ENCODE measurements at places on chromosomes 3 and 15.

DNA sequence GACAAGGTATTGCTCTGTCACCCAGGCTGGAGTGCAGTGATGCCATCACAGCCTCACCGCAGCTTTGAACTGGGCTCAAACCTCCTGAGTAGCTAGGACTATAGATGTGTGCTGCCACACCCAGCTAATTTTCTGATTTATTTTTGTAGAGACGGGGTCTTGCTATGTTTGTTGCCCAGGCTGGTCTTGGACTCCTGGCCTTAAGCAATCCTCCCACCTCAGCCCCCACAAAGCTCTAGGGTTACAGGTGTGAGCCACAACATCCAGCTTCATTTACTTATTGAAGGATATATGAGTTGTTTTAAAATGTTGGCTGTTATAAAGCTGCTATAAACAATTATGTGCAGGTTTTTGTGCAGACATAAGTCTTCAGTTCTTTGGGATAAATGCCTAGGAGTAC lies 62.2 kb downstream of the SEC22A start:
- no peak for DNase-seq

DNA sequence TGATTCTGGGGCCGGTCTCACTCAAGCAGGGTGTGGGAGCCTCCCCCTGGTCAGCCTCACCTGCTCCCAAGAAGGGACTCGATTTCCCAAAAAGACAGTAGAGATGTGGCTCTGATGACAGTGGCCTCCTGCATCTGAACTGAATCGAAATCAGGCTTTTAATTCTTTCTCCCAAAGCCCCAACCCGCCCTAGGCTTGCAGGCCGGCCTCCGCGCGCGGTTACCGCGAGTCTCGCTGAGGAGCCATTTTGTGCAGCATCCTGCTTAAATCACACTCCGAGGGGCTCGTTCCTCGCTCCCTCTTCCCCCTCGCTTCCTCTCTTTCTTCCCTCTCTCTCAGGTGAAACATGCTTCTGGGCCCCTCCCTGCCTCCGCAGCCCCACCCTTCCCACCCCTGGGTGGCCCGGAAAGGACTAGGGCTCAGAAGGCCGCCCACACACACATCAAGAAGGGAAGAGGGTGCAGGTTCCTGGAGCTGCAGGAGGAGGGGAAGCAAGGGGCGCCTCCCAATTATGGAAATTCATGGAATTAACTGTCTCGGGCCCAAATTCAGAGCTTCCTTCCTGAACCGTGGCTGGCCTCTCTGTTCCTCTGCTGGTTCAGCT lies 30.9 kb upstream of the POLG start:
- no peak for DNase-seq

GRCh38 chr15:70643106-70643782 lies 120.1 kb downstream of the UACA start:
- DNase-seq: no peak

DNA sequence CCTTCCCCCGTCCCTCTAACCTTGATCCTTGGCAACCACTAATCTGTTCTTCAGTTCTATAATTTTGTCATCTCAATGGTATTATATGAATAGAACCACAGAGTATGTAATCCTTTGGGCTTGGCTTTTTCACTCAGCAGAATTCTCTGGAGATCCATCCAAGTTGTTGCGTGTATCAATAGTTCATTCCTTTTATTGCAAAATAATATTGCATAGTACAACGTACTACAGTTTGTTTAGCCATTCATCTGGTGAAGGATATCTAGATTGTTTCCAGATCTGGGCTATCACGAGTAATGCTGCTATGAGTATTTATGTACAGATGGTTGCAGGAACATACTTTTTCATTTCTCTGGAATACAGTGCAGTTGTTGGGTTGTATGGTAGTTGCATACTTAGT lies 76.2 kb downstream of the PLXNA1 start:
- no peak for DNase-seq

DNA sequence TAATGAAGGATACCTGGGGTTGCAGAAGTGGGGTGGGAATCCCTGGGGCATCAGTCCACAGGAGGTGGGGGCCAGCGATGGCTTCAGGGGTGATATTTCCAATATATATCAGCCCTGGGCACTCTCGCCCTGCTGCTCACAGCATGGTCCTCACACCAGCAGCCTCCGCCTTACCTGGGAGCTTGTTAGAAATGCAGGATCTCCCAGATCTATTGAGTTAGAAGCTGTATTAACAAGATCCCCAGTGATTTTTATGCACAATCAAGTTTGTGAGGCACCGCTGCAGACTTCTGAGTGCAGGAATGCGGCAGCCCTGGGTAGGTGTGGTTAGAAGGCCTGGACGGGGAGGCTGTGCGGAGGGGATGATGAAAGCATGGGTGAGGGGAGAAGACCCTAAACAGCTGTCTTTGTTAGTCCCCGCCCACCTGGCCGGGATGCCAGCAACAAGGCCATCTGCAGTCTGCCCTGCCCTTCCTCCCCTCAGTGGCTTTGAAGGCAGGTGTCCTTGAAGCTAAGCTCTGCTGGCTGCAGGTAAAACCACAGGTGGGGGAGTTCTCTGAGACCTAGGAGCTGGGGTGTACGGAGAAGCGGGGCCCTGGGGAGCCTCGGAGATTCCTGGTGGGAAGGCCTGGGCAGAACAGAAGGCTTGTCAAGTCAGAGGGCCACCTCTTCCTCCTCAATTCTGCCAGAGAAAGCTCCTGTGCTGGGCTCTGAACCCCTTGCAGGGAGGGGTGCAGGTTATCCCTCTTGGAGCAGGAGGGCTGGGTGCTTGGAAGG lies 11.4 kb downstream of the FAM107A start:
- DNase-seq: no peak

DNA sequence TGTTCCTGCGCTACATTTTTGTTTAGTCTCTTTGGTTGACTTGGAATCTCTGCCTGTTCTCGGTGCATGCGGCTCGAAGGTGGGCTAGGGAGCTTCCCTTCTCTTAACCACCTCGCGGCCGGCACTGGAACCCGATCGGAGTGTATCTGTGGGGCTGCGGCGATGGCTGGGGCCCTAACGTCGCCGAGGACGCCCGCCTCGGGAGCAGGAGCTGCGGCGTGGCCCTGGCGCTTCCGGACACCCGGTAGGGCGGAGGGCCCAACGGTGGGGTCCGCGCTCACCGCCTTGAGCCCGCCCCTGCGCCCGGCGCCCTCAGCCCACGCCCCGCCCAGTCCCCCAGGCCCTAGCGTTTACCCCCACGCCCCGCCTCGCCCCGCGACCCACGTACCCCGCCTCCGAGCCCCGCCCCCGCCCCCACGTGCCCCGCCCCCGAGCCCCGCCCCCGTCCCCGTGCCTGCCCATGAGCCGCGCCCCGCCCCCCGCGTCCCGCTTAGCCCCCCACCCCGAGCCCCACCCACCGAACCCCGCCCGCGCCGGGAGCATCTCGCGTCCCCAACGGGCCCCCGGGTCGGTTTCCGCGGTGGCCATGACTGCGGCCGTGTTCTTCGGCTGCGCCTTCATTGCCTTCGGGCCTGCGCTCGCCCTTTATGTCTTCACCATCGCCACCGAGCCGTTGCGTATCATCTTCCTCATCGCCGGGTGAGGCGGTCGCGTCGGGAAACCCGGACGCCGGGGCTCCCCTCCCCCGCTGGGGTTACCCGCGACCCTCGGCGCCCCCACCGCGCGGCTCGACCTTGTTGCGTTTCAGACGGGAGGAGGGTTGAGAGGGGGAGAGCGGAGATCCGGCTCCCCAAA lies at the start of gene APH1B:
Gene APH1B (plus strand): TSS at position 568 of the 855 bp plus-strand sequence. CDS start 19 bp downstream, at position 587.
- DNase-seq: peak; percentile 86

- DNase-seq: no peak
These were observed 82.3 kb upstream of the OXTR start for GRCh38 chr3:8851703-8852102.

DNA sequence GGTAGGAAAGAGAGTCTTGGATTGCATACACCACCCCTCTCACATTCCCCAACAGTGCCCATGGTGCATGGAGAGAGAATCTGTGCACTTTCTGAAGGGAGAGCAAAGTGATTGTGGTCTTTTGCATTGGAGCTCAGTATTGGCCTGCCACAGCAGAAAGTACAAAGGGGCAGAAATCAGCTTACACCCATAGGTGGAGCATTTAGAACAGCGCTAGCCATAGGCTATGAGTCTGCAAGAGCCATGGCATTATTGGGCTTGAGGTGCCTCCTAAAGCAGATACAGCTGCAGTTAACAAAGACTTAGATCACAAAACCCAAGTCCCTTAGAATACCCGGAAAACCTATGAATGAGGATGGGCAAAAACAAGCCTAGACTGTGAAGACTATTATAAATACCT lies 21.8 kb downstream of the SI start:
- no peak for DNase-seq
